ENCODE measurements at places on chromosomes 2 and 18.

DNA sequence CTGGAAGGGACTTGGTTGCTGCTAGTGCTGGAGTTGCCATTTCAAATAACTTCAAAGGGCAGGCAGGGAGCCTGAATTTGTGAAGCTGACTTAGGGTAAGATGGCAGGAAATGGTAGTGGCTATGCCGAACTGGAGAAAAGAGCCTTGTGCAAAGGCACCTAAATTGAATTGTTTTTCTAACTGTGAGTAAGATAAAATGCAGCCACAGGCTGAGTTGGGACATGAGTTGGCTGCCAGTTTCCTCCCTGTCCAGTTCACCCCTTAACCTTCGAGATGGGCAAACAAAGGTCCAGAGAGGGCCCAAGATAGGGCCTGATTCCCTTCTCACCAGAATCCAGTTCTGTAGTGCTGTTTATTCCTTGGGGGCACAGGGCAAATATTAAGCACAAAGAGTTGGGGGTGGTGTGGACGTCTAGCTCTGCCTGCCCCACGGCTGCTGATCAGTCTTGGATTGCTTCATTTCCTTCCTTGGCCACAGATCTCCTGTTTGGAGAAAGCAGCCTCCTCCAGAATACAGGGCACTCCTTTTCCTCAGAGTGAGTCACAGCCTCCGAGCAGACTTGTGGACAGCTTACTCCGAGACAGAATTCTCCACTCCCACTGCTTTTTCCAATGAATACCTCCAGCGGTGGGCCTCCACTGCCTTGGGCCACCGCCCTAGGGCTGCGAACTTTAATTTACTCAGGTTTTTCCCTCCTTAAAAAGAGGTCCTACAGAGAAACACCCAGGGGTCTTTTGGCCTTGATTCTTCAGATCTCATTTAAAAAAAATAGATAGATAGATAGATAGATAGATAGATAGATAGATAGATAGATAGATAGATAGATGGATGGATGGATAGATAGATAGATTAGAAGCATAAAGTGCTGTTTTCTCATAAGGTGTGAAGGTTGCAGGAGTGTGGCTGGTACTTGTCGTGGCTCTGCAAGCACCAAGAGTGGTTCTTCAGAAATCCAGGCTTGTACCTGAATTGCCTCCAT, 18.4 kb upstream of the SLC20A1 start:
- DNase-seq = no peak

GRCh38 chr2:18771212-18771611, 181.8 kb upstream of the NT5C1B start:
- no peak for DNase-seq

- no peak for DNase-seq
Observed at GRCh38 chr2:144986691-144987090, 466.8 kb upstream of the ZEB2 start.

DNA sequence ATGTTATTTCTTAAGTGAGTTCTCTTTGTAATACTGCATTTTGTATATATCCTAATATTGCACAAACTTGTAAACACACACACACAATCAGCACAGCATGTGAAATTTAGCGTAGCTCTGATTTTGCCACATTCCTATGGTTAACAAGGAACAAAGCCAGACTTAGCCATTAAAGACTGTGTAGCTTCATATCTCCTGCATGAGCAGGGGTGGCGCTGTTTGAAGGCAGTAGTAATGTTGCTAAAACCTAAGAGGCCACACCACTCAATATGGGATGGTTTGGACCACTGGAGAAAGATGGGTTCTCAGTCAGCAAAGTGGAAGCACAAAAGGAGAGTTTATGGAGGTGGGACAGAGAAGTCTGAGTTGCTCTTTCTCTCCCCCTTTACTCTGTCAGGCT, 61.1 kb upstream of the RND3 start:
- peak; percentile 79 for DNase-seq

DNA sequence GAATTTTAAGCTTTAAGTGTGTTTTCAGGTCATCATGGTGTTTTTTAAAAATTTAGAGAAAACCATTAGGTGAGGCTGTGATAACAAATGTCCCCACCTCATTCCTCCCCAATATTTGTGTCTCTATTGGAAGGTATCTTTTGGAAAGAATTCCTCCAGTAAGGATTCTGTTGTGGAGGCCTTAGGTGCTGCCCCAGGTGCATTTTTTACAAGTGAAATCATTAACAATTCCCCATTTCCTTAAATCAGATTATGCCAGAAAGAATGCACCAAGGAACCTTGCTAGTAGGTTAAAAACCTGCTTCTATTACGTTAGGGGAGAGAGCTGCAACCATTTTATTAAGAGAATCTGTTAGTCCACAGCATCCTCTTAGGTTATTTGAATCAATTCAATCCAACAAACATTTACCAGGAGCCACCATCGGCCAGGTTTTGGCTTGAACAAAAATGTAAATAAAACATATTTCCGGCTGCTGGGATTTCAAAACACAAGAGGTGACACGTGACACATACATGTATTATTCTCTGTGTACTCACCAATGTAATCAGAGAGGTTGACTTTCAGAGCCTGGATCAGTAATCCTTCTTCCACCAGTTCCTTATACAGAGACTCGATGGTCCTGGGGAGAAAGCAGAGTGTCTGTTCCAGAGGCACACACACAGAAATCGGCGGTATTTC, 112.5 kb upstream of the ASB18 start:
- no peak for DNase-seq

GRCh38 chr2:47389692-47390091, 13.3 kb upstream of the MSH2 start:
- no peak for DNase-seq

GRCh38 chr18:32907311-32907585, 134.4 kb upstream of the KLHL14 start:
- DNase-seq = no peak
